ENCODE measurements at places on chromosomes 3 and 15.

DNA sequence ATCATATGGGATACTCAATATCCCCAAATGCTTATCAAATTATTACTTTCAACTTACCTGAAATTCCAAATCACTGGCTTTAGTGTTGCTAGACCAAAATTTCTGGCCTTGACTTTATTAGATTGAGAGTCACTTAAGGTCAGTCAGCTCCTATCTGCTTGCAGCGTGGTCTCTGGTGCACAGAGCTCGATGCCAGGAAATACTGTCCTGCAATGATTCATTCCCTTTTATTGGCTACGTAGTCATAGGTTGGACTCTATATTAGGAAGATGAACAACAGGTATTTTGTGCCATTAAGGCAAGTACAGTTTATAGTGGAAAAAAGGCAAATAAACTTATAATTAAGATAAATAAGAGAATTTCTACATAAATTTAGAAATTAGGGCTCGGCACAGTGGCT, 378.6 kb upstream of the MCTP2 start:
- DNase-seq: no peak

DNA sequence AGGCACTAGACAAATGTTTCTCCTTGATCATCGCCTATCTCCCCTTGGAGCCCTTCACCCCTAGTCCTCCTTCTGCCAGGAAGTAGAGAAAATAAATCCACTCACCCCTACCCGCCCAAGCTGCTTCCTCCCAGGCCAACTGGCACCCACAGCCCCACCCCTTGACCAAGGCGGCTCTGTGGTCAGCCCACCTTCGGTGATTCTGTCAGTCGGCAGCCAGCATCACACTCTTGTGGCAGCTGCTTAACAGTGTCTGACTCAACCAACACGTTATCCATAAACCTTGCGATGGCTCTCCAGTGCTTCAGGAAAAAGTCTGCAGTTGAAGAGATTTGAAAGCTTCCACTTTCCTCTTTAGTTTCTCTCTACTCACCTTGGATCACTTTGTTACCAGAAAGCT, 7.6 kb downstream of the SHF start:
- no peak for DNase-seq

DNA sequence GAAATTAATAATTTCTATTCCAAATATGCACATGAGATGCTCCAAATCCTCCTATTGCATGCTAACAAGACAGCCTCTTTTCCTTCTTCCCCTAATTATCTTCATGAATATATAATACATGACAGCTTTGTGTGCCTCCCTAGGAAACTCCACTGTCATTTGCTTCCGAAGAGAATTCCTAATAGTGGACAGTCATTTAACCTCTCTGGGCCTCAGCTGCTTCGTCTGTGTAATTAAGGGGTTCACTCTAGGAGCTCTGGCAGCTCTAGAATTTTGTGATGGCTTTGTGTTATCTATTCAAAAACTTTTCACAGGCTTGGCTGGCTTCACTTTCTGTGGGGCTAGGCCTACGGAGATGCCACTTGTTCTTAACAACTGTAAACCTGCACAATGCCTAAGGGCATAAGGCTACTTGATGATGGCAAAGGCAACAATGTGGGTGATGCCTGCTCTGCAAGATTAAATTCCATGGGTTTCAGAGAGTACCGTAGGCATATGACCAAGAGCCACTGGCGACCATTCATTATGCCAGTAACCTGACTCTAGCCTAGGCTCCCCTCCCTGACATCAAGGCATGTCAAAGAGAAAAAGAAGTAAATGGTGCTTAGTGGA, 333.8 kb upstream of the UMPS start:
- DNase-seq: no peak

GRCh38 chr3:63192248-63192647, 85.9 kb upstream of the SYNPR start:
- no peak for DNase-seq

GRCh38 chr15:36589971-36590370, 10.5 kb downstream of the CDIN1 start:
- DNase-seq: no peak

- DNase-seq: no peak
Observed at GRCh38 chr3:77535116-77535515, 495.2 kb downstream of the ROBO2 start.

- no peak for DNase-seq
Observed at GRCh38 chr3:80043226-80043625, 275.4 kb upstream of the ROBO1 start.

DNA sequence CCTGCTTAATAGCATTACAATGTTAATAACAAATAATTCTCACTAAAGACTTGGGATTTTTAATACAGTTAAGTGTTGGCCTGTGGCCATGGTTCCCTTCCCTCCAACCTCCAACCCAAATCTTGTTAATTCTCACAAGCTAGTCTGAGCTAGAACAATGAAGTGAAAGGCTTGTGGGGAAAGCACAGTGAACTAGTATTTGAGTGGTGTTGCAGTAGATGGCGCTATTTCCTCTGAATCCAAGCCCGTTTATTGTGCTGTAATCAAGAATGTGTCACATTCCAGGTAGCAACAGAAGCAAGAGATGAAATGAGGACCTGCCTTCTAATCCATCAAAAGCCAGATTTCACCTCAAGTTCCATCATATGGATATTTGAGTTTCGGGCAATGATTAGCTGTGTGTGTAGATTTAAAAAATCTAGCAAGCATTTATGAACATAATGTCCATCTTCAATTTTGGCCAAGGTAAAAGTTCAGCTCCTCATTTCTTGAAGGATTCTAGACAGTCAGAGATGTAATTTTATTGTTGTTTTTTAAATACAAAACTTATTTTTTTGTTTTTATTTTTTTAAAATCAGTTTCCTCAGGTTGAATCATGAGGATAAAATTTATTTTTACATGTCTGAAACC, 160.7 kb downstream of the SQOR start:
- DNase-seq: no peak

DNA sequence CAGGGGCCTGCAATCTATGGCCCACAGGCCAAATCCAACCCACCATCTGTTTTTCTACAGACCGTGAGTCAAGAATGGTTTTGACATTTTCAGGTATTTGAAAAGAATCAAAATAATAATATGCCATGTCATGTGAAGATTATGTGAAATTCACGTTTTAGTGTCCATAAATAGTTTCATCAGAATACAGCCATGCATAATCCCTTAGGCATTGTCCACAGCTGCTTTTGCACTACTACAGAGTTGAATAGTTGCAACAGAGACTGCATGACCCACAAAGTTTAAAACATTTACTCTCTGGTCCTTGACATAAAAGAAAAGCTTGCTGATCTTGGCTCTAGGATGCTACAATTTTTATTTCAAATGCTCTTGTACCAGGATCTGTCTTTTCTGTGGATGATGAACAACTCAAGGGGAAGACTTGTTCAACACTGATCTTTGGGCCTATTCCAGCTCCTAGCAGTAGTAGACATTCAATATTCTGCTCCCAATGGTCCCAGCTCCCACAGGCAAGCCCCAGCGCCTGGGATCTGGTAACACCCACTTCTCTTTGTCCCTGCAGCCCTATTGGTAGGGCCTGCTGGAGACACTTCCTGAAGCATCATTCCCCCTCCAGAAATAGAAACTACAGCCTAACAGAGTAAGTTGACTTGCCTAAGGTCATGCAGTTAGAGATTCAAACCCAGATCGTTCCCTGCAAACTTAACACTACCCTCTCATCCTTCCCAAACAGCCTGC, 76.9 kb downstream of the MRPL46 start:
- no peak for DNase-seq

DNA sequence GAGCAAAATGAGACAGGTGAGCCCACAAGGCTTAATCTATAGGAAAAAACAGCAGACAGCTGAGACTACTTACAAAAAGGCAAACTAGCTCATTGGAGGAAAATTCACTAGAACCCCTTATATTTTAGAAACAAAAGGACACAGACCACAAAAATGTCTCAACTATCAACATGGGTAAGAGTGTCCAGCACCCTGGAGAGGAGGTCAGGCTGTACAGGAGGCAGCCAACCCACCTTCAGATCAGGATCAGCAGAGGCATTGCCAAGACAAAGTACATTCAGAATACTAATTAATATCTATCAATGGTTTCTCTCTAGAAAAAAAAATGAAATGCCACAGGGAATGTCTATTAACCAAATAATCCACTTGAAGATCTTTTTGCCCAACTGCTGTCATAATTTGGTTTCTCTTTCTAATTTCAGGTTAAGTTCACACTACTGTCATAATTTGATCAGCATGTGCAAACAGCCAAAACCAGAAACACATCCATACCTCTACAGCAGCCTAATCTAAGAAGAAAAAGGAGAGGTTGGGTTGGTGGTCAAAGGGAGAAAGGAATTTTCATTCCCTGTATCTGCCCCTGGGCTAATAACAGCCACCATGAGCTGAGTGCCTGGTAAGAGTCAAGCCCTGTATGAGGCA, 26.0 kb upstream of the THBS1 start:
- no peak for DNase-seq

DNA sequence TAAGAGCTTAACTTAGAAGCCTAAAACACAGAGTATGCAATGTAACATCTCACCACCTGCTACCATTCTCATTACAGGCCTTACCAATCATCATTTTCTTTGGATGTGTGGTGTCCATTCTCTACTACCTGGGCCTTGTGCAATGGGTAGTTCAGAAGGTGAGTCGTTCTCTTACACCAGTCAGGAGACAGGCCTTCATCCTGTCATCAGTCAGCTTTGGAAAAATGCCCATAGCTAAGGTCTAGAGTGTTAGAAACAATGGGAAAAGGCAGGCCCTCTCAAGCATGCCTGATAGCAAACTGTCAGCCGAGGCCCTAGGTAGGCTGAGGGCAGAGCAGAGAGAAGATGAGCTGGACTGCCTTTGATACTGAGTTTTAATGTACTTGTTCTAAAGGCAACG, 13.5 kb downstream of the SLC28A2 start:
- no peak for DNase-seq

DNA sequence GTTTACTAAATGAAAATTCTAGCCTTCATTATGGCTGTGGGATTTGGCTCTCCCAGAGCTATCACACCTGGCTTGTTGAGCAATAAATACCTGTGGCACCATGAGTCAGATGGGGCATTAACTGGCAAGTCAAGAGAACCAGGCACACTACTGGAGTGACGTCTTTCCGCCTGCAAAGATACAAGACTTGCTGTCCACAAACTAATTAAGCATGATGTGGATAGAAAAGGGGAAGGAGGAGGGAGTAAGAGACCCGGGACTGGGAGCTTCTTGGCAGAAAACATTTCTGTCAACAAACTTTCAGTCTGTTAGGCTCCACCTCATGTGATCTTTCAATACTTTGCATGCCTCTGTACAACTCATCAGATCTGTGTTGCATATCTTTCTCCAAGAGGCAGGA, 56.5 kb downstream of the CLDN1 start:
- DNase-seq: no peak

DNA sequence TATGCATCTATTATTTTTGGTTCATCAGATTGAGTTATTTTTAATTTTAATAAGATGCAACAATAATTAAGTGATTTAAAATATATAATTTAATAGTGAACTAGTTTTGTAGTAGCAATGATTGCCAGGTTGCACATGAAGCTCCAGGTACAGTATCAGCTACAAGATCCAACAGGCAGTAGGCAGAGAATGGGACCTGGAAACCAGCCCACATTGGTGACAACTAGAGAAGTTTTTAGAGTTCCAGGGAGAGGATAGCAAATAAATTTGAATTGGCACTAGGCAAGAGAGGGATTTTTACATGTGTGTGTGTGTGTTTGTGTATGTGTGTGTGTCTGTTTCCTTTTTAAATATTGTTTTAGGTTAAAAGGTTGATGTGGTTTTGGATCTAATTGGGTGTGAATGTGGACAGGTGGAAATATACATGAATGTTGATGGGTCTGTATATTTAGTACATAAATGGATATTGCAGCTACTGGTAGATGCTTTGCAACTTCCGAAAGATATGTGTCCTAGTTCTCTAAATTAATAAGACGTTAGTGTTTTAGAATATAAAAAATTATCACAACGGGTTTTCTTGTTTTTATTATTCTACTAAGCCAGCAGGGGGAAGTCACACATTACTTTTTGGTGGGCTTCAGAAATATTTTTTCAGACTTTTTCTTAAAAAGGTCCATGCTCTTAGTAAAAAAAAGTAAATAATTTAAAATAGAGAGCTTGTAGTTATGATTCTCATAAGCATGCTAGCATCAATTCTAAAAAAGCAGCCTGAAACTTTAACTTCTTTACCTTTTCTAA, 110.1 kb upstream of the GBE1 start:
- no peak for DNase-seq

DNA sequence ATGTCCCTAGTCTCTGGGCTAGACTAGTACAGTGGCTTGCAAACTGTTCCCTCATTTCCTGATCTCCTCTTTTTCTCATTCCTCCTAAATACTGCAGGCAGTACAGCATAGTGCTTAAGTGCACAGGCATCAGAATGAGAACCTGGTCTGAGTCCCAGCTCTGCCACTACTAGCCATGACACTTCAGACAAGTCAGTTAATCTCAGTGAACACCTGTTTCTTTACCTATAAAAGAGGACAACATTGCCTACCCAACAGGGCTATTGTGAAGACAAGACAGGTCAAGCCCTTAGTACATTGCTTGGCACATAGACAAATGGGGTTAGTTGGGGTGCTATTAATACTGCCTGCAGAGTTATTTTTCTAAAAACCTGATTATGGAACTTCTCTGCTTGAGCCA, 113.3 kb downstream of the RYR3 start:
- DNase-seq: no peak

GRCh38 chr3:124157748-124158147, 165.8 kb upstream of the ROPN1 start:
- DNase-seq: no peak

DNA sequence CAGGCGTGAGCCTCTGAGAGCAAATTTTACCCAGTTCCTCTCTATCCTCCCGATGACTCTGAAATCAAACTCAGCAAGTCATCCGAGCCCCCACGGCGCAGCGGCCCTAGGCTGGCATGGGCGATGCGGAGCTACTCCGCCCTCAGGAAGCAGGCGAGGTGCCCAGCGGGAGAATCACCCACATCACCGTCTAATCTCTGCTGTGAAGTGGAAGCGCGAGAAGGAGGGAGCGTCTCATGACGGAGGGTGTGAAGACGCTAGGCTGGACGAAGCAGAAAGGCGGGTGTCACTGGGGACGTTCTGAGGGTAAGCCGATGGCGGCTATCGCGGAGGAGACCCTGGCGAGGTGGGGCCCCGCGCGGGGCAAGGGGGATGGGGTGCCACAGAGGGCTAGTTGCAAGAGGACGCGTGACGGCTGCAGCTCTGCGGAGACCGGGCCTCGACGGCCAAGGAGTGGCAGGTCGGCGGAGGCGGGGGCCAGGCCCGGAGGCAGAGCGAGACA, 9.1 kb upstream of the GNAI2 start:
- DNase-seq: no peak

DNA sequence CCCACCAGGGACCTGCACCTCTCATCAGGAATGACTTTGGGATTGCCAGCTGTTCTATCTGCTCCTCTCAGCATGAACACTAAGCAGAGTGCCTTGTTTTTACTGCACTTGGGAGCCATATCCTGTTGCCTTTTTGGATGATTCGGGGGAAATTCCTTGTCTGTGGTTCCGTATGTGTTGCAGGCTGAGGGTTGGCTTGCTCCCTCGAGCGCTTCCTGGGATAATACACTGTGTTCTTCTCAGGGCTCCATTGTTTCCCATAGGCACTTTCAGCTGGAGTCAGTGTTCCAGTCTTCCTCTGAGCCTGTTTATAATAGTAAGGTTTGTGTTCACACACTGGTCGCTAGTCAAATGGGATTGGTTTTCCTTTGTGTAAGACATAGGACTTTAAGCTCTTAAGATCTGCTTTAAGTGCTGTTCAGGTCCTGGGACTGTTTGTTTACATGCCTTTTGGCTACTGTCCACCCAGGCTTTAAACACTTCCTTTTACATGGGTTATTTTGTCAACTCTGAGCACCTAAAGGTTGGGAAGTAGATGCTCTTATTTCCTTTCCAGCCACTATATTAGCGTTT, 23.4 kb downstream of the BOC start:
- no peak for DNase-seq

- DNase-seq: no peak
Observed at GRCh38 chr3:105606016-105606415, 239.3 kb downstream of the ALCAM start.
